Gastroesophageal sphincter (tissue), 4 donors: ENCODE measurements at places on chromosomes 3 and 15. TPM values are rescaled to one million over a fixed set of nuclear protein-coding genes. Genes with fewer than 3 reads are reported as not detected.

The SPRED1 gene
- total RNA-seq: 11.8 TPM

DNA sequence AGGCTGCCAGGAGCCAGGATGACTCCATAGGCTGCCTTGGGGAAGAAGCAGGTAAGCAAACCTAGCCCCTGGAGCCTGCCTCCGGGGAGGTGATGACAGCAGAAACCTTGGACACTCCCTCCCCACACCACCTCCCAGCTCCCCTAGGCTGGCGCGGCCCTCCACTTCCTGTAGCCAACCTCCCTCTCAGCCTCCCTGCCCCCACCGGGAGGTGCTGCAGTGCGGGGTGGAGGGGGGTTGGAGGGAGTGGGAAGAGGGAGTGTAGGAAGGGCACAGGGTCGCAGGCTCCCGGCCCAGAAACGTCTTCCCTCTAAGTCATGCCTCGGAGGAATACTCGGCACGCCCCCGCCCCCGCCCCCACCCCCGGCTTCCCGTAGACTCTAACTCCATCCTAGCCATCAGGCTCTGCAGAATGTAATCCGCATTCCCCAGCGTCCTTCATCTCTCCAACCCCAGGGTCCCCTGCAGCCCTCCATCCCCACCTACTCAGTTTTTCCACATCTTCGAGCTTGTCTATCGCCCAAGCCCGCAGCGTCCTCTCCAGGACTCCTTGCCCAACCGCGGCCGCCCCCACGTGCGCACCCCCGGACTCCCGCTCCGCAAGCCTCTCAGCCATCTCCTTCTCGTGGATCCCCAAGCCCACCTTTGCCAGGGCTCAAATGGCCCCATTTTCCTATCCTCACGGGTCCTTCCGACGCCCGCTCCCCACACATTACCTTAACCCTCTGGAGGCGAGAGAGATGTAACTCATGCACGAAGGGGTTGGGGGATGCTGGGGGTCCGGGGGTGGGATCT, 528 bp downstream of the LPCAT4 start:
- ATAC-seq: peak; percentile 34

- peak; percentile 19 for ATAC-seq
These were observed 31.3 kb downstream of the RPL39L start for GRCh38 chr3:187107989-187108388.

GRCh38 chr3:141737093-141737492, 1.0 kb upstream of the RNF7 start:
- no peak for ATAC-seq

GRCh38 chr3:33482111-33482521, 41.9 kb upstream of the UBP1 start:
- ATAC-seq: no peak
